Activated T-helper 17 cell treated with anti-CD3 and anti-CD28 coated beads, Interleukin-2, amount 50 U/mL, for 72 hours (primary cell): ENCODE measurements at places on chromosomes 12 and 14. TPM values are rescaled to one million over a fixed set of nuclear protein-coding genes. Genes with fewer than 3 reads are reported as not detected.

The NRDE2 gene
- total RNA-seq = 26.4 TPM

The CPSF6 gene
- total RNA-seq = 91.8 TPM

The GRIN2B gene
- 0.26 TPM for total RNA-seq

The HOXC4 gene
- not detected for total RNA-seq

The GPRC5D gene
- total RNA-seq = not detected

The TEX22 gene
- 3.7 TPM for total RNA-seq

The SLC10A1 gene
- not detected for total RNA-seq

The FZD10 gene
- total RNA-seq = not detected

The CCER1 gene
- not detected for total RNA-seq

The TROAP gene
- 53.9 TPM for total RNA-seq

The OTOGL gene
- not detected for total RNA-seq

The ALX1 gene
- total RNA-seq = not detected

The CRACR2A gene
- total RNA-seq = 39.4 TPM

The GPD1 gene
- not detected for total RNA-seq

The SDS gene
- not detected for total RNA-seq

The TAS2R42 gene
- not detected for total RNA-seq

The IL31 gene
- total RNA-seq = not detected

The SIRT4 gene
- total RNA-seq = 4.1 TPM

The CD163 gene
- total RNA-seq = not detected

The FAM186B gene
- total RNA-seq = not detected

The MGST1 gene
- not detected for total RNA-seq

The CLEC4A gene
- total RNA-seq = 0.22 TPM

The TMEM52B gene
- not detected for total RNA-seq

The SERPINA3 gene
- not detected for total RNA-seq

The MFAP5 gene
- total RNA-seq = not detected

The EXOC3L4 gene
- total RNA-seq = not detected

The FIGNL2 gene
- 0.50 TPM for total RNA-seq

The KCNMB4 gene
- total RNA-seq = 1.3 TPM

The HCAR3 gene
- total RNA-seq = not detected

The RNASE2 gene
- total RNA-seq = not detected

The MUCL1 gene
- total RNA-seq = not detected

The NANOG gene
- not detected for total RNA-seq

The C12orf76 gene
- 16.3 TPM for total RNA-seq

The ABCC9 gene
- total RNA-seq = not detected

The RBM23 gene
- 70.5 TPM for total RNA-seq

The LAG3 gene
- total RNA-seq = 206 TPM

The IRAK3 gene
- 1.4 TPM for total RNA-seq

The DAO gene
- total RNA-seq = not detected

The NRIP2 gene
- total RNA-seq = not detected

The ACSM4 gene
- not detected for total RNA-seq

The OR6C1 gene
- total RNA-seq = not detected
